ENCODE measurements at places on chromosomes 5 and 9.

GRCh38 chr5:150782850-150783249 lies 4.3 kb downstream of the SMIM3 start:
- DNase-seq, result no peak

- DNase-seq, result no peak
These were observed 108.4 kb downstream of the ROR2 start for GRCh38 chr9:91841591-91841990.

GRCh38 chr9:88143957-88144625 lies 5.8 kb upstream of the SPATA31C2 start:
- DNase-seq, result no peak

DNA sequence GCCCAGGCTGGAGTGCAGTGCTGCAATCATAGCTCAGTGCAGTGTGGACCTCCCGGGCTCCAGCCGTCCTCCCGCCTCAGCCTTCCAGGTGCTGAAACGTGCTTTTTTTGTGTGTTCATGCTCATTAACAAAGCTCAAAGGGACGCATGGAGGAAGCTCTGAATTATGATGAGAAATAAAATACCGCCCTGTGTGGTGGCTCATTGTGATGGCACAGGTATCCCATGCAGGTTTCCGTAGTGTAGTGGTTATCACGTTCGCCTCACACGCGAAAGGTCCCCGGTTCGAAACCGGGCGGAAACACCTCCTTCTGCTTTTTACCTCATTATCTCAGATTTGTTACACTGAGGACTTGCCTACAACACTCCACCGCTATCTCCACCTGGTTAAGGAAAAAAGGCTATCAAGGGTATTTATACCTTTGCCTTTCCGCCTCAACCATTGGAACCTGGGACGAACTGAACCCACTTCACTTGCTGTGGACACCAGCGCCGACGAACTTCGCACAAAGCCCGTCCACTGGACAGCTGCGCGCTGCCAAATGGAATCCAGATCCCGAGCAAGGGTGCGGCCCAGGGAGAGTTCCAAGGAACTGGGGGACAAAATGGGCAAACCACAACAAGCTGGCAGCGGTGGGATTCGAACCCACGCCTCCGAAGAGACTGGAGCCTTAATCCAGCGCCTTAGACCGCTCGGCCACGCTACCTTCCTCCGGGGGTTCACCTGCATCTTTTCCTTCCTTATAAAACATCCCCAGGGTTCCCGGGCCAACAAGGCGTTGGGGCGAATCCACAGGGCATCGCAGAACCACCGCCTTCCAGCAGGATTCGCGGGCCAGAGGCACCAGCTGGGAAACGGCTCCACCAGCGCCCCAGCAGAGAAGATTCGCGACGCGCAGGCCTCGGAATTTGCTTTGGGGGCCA lies 26.3 kb downstream of the OR2V2 start:
- DNase-seq, result no peak

GRCh38 chr9:132984202-132985070 lies 5.9 kb downstream of the GFI1B start:
- no peak for DNase-seq

GRCh38 chr5:38712391-38712790 lies 133.4 kb upstream of the OSMR start:
- no peak for DNase-seq

- DNase-seq, result no peak
These were observed 50.6 kb downstream of the PCSK5 start for GRCh38 chr9:75941066-75941465.

DNA sequence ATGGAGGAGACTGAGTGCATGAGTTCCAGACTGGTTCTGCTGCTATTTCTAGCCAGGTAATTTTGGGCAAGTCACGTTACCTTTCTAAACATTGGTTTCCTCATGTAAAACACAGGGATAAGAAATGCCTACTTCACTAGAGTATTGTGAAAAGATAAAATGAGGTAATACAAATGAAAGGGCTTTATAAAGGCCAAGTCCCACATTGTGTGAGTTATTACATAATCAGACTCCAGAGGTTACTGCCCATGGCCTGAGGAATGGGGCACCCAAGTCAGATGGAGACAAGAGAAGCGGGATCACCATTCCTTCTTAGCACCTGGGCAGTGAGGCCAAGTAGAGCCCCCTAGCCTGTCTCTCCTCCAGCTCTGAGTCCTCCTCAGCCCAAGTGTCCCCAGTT lies 7.5 kb downstream of the HBEGF start:
- DNase-seq, result no peak

DNA sequence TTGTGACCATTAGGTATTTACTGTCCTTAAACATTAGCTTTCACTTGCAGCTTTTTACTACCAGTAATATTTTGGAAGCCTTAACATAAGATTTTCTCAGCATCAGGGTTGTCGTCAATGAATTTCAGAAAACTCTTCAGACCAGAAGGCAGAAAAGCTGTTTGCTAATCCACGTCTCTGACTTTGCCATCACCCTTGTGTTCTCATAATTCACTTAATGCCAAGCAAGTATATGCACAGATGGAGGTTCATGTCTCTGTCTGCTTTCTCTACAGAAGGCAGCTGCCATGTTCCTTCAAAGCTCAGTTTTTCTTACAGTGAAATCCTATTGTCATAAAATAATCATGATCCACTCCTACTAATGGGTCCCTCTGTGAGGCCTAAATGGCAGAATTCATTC lies 37.7 kb upstream of the LRRC19 start:
- DNase-seq, result no peak

DNA sequence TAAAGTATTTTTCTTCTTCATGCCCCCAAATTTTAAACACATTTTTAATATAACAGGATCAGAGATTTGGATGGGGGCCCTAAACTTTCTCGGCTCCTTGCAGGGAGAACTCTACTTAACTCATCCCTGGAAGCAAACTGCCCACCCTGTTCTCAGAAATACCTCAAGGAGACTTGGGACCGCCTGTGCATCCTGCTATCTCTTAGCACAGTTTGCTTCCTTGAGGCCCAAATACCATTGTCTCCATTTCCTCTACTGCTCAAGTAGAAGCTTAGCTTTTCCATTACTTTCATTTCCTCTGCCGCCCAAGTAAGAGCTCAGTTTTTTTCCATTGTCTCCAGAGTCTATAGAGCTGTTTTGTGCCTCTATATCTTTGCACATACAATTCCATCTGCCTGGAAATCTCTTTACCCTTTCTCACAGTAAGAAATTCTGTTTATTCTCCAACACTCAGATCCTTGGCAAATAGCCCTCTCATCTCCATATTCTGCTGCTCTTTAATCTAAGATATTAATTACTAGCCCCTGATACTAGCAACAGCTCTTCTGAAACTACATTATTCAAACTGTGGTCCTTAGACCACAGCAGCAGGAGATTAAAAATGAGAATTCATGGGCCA lies 137.8 kb downstream of the CEMIP2 start:
- DNase-seq, result no peak

GRCh38 chr9:87742813-87743428 lies 17.0 kb downstream of the CTSL start:
- DNase-seq, result no peak

DNA sequence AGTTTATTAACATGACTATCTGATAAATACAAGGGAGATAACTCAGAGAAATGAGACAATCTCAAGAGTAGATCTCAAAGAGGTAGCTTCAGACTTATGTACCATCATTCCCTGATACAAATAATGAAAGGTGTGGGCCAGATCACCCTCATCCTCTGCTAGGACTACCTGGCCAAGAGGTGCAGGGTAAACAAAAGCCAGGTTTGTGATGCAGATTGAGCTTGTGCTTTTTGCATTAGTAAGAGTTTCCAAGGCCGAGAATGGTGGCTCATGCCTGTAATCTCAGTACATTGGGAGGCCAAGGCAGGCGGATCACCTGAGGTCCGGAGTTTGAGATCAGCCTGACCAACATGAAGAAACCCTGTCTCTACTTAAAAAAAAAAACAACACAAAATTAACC lies 8.9 kb upstream of the SPIN1 start:
- no peak for DNase-seq

- peak; percentile 72 for DNase-seq
These were observed 81.9 kb downstream of the TNC start for GRCh38 chr9:115035841-115036612.

DNA sequence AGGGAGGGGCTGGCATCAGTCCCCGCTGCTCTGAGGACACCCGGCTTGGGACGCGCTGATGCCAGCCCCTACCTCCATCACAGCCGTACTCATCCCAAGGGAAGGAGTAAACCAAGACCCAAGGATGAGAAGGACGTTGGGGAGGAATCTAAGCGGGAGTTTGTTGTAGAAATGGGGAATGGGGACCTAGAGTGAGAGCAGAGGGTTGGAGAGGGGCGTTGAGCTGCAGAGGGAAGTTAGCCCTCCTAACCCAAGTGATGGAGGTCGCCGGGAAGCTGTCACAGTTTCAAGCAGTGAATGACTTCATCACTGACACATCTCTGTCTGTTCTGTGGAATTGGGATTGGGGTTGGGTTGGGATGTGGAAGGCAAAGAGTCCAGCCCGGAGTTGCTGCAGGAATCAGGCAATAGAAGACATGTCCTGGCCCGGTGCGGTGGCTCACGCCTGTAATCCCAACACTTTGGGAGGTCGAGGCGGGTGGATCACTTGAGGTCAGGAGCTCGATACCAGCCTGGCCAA lies 759 bp upstream of the SUSD1 start:
- DNase-seq, result no peak

GRCh38 chr5:43425983-43426382 lies 13.8 kb upstream of the CCL28 start:
- no peak for DNase-seq

DNA sequence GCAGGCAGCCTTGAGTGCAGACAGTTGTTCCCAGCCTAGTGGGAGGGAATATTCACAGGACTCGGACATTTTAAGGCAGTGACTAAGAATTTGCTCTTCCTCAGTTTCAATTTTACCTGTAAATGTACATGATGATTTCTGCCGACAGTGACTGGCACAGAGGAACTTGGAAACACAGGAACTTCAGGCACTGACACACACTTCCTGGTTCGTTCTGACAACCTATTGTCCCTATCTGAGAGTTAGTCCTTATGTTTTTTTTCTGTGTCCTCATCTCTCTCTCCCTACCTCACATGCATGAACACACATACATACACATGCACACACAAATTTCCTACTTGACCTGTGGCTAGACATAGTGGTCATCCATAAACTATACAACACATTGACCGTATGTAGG lies 89.4 kb upstream of the CD180 start:
- no peak for DNase-seq

DNA sequence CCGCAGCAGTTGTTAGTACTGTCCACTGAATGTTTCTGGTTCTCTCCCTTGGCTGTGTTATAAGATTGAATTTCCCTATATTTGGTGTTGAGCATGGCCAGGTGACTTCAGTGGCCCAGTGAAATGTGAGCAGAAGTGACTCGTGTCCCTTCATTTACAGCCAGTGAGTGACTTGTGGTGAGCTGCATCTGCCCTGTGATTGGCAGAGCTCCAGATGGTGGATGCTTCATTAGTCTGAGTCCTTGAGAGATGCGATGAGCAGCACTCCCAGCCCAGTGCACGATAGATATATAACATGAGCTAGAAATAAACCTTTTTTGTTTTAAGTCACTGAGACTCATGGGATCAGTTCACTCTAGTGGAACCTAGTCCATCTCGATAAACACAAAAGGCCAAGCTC lies 19.3 kb downstream of the PCSK5 start:
- no peak for DNase-seq

- no peak for DNase-seq
These were observed 22.0 kb downstream of the SECISBP2 start for GRCh38 chr9:89340332-89340731.

- DNase-seq, result no peak
These were observed 123.1 kb upstream of the FBXL17 start for GRCh38 chr5:108504974-108505373.

DNA sequence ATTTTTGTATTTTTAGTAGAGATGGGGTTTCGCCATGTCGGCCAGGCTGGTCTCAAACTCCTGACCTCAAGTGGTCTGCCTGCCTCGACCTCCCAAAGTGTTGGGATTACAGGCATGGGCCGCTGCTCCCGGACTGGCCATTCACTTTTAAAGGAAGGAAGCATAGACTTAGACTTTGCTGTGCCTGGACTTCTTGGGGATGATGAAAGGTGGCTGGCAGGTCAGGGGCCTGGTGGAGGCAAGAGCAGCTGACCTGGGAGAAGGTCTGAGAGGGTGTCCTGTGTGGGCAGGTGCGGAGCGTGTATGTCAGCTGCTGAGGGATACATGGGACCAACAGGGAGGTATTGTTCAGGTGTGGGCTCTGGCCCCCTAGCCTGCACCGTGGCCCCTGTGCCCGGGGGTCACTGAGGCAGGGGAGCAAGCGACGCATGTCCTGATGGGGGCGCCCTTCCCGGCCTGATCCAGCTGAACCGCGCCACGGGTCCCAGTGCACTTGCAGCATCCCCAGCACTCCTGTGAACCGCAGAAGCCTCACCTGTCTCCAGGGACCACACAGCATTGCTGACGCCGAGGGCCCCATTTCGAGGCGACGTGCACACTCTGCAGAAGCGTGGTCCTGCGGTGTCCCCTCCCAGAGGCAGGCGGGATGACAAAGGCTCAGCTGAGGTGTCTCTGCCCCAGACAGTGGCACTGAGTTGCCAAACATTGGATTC lies 23.1 kb downstream of the NDUFS6 start:
- no peak for DNase-seq

DNA sequence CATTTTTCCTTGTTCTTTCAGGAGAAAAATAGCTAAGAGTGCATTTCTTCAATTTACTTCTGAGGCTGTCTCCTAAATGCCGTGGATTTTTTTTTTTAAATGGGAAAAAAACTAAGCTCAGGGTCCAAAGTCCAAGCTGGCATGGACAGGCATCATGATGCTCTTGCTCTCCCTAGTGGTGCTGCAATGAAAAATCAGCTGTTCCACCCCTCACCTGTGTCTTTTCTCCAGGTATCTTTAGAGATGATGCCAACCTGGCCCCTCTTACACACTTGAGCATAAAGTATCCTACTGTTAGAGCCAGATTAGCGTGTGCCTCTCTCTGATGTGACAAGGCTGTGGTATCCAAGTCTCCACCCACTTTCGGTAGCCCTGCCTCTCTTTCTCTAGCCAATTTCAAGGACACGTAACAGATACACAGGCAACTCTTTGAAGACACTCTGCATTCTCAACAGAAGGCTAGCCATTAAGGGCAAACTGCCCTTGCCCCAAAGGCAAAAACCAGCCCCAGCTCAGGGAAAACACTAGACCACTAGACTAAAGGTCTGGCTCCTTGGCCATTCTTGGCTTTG lies 208.8 kb downstream of the SAXO1 start:
- DNase-seq, result no peak

GRCh38 chr9:113538131-113538530 lies 74.6 kb downstream of the RGS3 start:
- DNase-seq, result no peak
